ENCODE measurements at places on chromosomes 3 and 15.

DNA sequence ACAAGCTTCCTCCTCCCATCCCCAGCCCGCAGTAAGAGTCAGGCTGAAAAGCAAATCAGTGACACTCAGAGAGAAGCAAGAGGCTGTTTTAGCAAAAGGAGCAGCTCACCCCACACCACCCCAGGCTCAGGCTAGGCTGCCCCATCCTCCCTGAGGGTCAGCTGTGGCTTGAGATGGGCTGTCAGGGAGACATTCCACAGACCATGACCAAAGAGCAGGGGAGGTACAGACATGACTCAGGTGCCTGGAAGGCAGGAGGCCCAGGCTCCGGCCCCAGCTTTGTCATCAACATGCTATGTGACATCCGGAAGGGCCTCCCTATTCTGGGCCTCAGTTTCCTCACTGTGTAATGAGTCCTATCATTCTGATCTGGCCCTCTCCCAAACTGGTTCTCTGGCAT, 24.7 kb downstream of the HCN4 start:
- no peak for DNase-seq

- no peak for DNase-seq
Observed at GRCh38 chr3:143977341-143978262, 6.0 kb downstream of the DIPK2A start.

DNA sequence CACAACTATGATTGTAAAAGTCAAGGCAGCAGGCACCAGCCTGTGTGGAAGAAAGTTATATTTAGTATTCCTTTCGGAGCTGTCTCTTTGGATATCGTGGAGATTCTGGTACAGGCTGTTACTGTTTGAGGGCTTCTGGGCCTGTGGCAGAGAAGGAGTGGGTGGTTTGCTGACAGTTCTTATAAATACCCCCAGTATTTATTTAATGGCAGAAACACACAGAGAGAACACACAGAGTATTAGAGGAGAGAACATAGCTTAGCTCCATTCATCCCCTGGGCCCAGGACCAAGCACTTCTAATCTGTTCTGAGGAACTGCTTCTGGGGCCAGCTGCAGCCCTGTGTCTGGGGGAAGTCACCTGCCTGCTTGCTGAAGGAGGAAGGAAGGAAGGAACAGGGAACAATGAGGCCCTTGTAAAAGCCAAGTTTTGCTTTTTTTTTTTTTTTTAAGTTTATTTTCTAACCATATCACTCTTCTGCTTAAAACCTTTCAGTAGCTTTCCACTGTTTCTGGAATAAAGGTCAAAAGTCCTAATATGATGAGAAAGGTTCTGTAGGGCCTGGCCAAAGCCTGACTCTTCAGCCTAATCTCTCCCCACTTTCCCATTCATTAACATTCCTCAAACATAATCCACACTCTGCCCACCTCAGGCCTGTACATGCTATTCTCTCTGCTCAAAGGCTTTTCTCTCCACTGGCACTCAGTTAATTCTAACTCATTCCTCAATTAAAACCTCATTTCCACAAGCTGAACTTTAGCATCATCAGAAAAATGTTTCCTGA, 11.8 kb upstream of the PP2D1 start:
- DNase-seq: no peak

DNA sequence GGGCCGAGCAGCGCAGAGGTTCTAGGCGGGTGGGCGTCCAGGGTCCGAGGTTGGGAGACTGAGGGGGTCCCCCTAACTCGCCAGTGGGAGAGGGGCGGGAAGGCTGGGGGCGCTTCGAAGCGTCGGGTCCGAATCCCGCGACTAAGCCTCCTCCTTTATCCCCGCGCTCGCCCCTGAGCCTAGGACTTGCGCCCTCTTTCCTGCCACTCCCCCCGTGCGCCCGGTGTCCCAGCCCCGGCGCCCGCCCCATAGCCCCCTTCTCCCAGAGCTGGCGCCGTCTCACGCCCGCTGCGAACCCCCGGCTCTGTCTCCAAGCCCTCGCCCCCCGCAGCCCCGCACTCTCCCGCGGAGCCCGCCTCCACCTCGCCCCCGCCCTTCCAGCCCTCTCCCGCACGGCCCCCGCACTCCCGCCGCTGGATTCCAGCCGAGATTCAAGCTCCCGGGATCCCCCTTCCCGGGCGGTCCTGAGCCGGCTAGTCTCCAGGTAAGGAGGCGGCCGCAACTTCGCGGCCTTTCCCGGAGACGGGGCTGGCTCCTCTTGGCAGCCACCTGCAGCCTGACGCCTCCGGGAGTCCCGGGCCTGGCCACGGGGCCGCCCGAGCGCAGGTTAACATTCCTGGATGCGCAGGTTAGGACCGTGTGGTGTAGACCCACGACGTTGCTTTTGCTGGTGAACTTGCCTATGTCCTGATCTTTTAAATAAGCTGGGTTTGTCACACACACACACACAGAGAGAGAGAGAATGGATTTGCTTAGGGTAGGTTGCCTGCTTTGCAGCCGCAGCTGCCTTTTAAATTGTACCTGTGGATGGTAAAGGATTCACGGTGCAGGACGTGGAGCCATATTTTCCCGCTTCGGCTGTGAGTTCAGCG, 563 bp downstream of the PXYLP1 start:
- no peak for DNase-seq

All from NCI-H774 (cell line).